Fibroblast of skin of left quadriceps (primary cell): ENCODE measurements at places on chromosomes 12 and 14.

DNA sequence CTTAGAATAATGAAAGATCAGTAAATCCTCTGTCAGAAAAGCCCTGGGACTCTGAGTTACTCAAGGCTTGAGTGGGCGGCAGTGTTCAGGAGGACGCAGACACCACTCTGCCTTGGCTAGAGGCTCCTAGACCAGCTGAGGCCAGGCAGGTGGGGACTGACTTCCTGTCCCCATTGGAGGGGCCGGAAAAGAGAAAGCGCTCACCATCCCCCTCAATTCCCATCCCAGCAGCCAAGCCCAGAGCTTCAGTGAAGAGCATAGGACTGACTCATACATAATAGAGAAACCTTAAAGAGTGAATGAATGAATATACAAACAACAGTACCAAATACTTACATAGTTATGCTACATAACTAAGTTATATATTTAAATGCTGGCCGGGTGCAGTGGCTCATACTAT lies 62.0 kb downstream of the PLEKHG7 start:
- DNase-seq: no peak

- no peak for DNase-seq
These were observed 28.0 kb downstream of the BDKRB1 start for GRCh38 chr14:96284008-96284407.

DNA sequence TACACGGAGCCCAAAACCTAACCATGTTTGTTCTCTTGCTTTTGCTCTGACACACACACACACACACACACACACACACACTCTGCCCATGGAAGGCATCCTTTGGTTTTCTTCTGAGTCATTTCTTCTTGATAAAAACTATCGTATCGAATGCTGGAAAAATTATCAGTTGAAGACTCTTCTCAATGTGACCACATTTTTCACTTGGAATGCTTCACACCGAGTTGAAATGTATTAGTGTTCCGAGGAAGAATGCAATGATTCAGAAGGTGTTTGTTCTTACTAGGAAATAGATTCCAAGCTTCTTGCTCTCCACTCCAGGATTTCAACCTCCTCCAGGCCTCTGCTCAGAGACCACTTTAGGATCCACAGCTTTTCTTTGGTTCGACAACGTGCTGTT lies 226.3 kb downstream of the MON2 start:
- DNase-seq: peak; percentile 89

DNA sequence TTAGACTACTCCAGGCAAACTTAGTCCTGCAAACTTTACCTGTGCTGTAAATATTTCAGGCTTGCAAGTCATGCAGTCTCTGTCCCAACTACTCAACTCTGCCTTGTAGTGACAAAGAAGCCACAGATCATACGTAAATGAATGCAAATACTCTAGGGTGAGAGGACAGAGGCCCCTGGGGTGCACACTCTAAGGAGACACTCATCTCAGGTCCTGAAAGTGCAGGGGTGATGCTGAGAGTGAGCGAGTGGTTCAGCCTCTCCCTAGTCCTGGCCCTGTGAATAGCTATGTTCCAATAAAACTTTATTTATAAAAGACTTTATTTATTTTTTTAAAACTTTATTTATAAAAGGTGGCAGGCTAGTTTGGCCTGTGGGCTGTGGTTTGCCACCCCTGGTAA lies 34.9 kb downstream of the HCAR2 start:
- DNase-seq: no peak
